ENCODE measurements at places on chromosomes 5 and 9.
A peak's percentile ranks its signal among the peaks of the same experiment; 100 is the strongest.

- DNase-seq: peak; percentile 41
Observed at GRCh38 chr5:124193371-124193789, 553.1 kb downstream of the ZNF608 start.

DNA sequence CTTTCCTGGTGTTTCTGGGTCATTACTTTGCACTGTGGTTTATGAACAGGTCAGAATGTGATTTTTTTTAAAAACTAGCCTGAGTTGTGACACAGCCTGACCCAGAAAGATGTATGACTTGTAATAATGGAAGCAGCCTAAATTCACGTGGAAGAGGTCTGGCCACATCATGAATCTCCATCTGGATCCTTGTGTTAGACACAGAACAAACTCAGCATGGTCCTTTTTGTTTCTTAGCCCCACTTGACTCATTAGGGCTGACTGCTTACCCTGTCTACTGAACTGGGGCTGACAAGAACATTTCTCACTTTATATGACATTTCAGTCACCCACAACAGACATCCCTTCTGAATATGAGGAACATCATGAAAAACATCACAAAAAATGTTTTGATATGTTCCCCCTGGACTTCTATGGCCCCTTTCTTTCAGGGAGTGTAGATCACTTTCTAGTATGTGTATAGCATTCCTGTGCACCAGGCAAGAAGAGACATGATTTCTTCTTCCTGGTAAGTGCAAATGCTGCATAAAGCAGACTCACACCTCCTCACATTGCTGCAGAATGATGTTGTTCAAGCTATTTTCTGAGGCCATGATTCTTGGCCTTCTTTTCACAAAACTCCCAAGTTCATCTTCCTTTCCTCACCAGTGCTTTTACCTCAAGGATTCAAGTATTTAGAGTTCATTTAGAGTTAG lies 52.3 kb downstream of the ZNF622 start:
- DNase-seq: no peak

GRCh38 chr5:150516011-150516410 lies 8.1 kb downstream of the NDST1 start:
- DNase-seq: no peak

GRCh38 chr5:132008961-132009680 lies 2.3 kb downstream of the ACSL6 start:
- DNase-seq: no peak

DNA sequence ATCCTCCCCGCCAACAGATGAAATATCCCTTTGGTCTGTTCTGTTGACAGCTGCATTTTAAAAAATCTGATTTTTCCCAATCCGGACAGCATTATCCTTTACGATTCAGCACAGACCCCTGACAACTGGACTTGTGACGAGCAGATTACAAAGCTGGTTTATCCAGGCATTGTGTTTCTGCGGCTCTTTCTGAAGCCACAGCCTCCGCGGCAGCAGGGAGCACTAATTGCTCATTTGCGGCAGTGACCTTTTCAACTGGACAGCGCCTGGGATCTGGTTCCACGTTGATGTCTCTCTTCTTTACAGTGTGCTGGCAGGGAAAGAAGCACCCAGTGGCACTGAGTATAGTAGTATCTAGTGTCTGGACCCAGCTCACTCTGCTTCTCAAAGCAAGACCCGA lies 351.2 kb downstream of the ZNF608 start:
- peak; percentile 80 for DNase-seq

DNA sequence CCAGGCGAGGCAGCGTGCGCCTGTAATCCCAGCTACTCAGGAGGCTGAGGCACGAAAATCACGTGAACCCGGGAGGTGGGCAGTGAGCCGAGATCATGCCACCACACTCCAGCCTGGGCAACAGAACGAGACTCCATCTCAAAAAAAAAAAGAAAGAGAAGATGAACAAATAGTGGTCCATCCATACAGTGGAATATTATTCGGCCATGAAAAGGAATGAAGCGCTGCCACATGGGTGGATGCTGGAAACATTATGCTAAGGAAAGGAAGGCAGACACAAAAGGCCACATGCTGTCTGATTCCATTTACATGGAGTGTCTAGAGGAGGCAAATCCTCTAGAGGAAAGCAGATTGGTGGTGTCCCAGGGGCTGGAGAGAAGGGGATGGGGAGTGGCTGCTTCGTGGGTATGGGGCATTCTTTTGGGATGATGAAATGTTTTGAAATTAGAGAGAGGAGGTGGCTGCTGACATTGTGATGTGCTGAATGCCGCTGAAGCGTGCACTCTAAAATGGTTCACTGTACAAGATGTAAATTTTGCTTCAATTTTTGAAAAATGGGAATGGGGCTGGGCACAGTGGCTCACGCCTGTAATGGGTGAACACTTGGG lies 17.0 kb downstream of the PLPP7 start:
- DNase-seq: no peak

DNA sequence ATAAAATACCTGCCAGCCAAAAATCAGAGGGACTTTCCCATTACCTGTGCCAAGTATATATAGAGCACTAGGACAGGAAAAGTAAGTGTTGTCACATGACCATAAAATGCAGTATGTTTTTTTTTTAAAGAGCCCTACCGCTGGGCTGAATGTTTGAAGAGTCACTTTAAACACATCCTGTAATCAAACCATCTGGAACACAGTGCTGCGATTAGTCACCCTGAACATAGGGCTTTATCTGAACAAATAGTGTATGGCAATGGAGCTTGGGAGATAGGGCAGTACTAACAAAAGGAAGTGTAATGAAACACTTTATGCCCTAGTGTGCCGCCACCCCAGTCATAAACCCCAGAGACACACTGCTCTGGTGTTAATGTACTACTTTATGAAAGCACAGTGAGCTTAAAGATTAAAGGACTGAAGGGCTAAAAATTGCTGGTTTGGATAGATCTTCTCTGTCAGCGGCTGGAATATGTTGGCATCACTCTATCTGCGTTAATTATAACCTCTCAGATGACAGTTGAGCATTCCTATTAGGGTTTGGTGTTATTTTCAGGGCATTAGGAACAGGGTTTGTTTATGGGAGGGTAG lies 90.4 kb downstream of the ZNF608 start:
- no peak for DNase-seq

GRCh38 chr5:119072496-119072895 lies 1.6 kb downstream of the DMXL1 start:
- DNase-seq: no peak

DNA sequence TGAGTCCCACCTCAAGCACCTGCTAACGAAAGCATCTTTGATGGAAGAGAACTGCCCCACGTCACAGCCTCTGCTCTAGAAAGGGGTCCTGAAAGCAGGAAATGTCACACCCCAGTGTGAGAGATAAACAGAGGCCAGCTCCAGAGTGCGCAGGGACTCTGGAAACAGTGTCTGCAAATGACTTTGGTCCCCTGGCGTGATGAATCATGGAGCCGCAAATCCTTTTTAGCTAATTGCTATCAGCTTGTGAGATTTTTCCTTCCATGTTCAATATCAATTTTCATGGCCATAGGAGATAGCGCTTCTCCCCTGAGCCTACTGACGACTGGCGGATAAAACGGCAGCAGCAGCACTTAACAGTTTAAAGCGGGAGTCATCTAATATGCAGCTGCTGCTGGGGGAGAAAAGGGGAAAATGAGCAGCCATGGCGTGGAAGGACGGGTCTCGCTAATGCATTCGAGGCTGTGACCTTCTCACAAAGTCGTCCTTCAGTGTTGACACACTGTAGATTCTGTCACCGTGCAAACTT lies 209.6 kb upstream of the IRX1 start:
- no peak for DNase-seq

DNA sequence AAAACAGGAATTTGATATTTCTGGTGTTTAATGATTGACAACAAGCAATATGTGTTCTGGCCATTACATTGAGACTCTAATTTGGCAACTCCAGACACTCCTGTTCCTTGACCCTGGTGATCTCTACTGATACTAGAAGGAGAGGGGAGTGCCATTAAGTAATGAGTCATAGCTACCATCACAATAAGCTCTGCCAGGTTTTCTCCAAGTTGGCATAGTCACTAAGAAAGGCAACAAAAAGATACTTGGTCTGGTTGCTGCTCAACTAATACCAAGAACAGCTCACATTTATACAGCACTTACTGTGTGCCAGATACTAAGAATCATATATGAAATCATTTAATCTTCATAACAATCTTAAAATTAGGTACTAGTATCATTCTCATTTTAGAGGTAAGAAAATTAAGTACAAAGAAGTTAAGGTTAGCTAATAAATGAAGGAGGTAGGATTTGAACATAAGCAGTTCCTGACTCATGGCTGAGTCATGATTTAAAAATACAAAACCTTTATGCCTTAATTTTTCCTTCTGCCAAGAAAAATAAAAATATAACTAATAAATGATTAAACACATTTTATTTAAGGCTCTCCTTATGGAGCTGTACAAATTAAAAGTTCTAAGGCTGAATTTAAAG lies 19.9 kb upstream of the PRXL2C start:
- no peak for DNase-seq

GRCh38 chr5:157842185-157842584 lies 16.8 kb downstream of the CLINT1 start:
- DNase-seq: no peak

GRCh38 chr5:79035237-79035636 lies 34.2 kb downstream of the DMGDH start:
- DNase-seq: no peak

DNA sequence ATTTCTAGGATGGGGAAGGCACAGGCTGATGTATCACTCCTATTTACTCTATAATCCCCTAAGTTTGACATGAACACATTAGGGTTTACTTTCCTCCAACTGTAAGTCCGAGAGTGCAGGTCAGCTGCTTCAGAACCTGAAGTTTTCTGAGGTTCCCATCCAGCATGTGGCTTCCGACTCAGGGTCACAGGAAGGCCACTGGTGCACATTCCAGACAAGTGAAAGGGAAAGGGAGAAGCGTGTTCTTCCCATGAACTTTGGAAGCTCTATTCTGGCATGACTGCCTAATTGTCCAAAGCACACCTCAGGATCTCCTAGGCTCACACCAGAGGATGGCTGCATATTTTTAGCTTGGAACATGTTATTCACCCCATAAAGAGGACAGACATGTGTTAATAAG lies 602.6 kb downstream of the SEMA5A start:
- DNase-seq: no peak

- peak; percentile 76 for DNase-seq
Observed at GRCh38 chr5:137619191-137619870, 116.6 kb downstream of the KLHL3 start.

DNA sequence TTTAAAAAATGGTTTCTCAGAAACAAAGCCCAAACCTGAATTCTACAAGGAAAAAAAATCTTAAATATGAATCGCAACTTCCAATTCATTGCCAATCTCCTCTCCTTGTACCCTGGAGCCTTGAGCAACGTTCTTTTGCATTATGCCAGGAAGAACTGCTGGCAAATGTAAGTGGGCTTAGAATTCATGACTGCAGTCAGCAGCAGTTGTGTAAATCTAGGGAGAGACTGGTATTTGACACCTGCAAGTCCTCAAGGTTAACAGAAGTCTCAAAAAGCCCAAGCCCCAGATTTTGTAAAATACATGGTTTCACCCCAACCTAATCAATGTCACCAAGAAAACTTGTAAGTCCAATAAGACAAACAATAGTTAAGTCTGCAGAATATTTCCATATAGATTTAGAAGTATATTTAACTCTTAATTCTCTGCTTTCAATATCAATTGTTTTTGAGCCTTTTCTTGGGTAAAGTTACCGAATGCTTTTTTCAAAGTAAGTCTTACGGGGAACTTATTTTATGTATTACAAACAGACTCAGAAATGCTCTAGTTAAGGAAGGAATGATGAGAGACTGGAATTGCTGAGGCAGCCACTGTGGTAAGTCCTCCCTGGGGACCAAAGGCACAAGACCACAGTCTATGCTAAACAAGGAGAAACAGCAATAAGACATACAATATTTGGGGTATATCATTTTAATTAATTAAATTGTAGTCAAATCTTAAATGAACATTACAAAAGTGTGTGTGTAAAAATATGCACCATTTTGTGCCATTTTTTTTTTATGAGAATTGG lies 31.3 kb downstream of the ELL2 start:
- no peak for DNase-seq

- DNase-seq: no peak
Observed at GRCh38 chr9:123375469-123376132, 19.6 kb downstream of the CRB2 start.

Measured in Ammon's horn (tissue), 1 donor.